ENCODE measurements at places on chromosomes 1 and 21.

DNA sequence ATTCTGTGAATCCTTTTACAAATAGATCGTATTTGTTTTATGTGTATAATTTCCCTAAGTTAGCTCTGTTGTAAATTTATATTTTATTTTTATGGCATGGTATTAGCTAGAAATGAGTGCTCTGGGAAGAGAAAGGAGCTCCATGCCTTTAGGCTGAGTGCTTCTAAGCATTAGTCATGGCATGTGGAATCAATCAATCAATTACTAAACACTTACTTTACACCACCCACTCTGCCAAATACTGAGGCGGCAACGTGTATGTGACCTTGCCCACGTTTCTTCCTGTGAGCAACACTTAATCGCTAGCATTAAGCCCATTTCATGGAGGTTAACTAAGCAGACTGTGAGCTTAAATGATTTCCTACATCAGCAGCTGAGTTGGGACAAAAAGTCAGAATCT lies 7.2 kb upstream of the BECN2 start:
- no peak for DNase-seq

- no peak for DNase-seq
Observed at GRCh38 chr1:78096976-78097375, 51.2 kb downstream of the GIPC2 start.

- no peak for DNase-seq
Observed at GRCh38 chr1:186873687-186874086, 44.9 kb downstream of the PLA2G4A start.

- DNase-seq, result peak; percentile 76
Observed at GRCh38 chr1:63322114-63322943, at the start of gene FOXD3. TSS of gene FOXD3 (plus strand) at chr1:63322567. CDS start at chr1:63323059, 492 bp downstream.

- DNase-seq, result no peak
Observed at GRCh38 chr1:75745276-75745675, 20.8 kb downstream of the ACADM start.

- DNase-seq, result no peak
Observed at GRCh38 chr1:219692981-219693380, 80.1 kb upstream of the ZC3H11B start.

DNA sequence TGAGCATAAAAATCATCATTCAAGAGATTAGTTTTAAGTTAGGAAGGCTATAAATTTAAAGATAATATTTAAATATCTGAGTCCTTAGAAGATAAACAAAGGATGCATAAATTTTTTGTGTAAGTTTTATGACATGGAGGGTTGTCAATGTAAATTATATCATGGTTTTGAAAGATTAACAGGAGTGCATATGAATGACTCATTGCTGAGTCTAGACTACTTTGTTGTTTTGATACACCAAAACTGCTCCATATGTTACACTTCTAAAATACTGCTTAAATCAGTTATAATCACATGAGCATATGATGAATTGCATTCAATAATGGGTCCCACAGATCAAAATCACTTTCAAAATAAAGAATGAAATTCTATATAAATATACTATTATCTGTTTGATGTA lies 312.5 kb downstream of the KCNT2 start:
- DNase-seq, result no peak

- no peak for DNase-seq
Observed at GRCh38 chr1:30023339-30024022, 699.9 kb downstream of the MATN1 start.

GRCh38 chr1:106747232-106747631 lies 309.2 kb upstream of the PRMT6 start:
- DNase-seq, result no peak

GRCh38 chr1:40971966-40972365 lies 7.5 kb upstream of the CTPS1 start:
- no peak for DNase-seq

DNA sequence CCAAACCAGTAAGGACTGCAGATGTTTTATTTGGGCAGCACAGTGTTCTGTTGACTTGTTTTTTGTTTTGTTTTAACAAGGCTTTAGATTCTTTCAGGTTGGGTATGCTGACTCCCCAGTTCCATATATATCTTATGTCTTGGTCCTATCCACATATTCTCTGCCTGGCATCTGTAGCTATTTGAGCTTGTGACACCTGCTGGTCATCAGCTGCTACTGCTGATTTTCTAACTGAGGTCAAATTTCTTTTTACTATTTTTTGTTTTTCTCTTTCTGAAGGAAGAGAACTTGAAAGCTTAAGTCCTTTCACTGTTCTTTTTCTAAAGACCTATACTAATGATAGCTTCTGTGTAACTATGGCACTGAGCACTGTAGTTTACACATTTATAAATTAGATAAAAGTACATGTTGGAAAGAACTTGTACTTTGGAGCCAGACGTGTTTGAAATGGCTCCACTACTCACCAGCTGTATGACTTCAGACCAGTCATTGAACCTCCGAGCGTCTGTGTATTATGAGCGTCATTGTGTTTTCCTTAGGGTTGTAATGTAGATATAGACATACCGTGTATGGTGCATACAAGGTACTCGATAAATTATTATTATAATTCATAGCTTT lies 109.4 kb downstream of the NRDC start:
- DNase-seq, result peak; percentile 4

DNA sequence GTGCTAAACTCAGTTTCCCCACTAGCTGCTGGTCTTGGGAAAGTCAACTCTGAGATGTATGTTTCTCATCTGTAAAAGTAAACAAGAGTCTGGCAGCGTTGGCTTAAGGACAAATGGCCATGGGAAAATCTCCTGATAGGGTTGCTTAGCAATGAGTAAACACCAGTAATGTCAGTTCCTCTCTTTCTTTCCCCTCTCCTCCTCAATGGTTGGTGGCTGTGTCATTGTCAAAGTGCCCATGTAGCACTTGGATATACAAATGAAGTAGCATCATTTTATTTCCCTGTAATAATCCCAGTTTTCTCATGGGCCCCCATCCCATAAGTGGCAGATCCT lies 2.2 kb upstream of the FYB2 start:
- DNase-seq, result no peak

GRCh38 chr21:38830671-38831525 lies 25.2 kb downstream of the ETS2 start:
- DNase-seq, result no peak

DNA sequence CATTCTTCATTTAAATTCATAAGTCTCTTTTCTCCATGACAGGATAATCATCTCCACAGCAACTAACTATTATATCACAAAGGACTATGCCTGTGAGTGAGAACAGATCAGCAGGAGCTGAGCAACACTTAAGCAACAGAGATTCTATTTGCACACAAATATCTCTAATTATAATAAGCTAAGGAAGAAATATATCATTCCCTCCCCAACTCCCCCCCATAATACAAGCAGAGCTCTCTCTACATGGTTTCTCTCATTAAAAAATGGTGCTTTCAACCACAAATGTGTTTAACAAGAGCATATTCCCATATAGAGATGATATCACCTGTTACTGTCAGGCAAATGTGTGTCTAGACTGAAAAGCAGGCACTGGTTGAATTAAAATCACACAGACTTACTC lies 34.5 kb upstream of the NIBAN1 start:
- no peak for DNase-seq

DNA sequence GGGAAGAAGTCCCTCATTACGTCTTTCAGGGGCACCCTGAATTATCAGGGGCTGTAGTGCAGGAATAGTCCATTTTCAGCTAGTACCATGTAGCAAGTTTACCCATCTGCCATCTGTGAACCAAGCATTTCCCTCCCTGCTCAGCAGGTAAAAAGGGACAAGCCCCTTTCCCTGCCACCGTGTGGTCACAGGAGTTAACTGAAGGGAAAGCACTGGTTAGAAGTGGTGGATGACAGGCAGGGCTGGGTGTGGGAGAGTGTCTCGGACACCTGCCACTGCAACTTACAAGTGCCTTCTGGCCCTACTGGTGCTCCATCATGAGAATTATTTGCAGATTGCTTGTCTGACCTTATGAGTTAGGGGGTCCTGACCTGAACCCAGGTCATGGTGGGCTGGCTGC lies 32.0 kb upstream of the IGSF5 start:
- no peak for DNase-seq

DNA sequence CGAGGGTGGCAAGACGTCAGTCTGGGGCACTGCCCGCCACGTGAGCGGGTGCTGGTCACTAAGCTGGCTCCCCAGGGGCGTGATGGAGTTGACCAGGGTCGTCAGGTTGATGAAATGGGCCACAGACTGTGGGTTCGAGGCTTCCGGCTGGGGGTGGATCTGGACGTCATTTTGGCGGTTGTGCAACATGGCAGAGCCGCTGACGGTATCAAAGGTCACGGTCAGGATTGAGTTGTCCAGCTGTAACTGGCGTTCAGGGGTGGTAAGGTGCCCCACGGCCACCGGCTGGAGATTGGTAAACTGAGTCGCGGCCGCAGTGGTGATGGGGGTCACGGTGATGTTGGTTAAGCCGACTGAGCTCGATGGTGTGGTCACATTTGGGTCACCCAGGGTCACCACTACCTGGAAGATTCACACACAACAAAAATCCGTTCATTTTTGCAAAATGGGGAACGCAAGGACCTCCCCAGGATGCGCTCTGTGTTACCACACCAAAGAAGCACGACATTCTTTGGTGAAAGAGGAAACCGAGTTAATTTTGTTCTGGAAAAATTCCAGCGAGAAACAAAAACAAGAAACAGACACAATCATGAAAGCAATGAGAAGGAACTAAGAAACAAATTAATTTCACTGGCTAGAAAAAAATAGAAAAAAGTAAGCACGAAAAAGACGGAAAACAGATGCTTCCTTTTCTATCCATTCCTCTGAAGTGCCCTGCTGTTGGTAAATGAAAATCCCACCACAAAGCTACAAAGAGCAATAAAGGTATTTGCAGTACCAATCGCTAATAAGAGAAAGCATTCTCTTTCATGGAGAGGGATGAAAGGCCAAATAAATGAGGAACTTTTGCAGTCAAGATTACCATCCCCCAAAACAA lies 34.7 kb upstream of the RIPK4 start:
- DNase-seq, result no peak

- DNase-seq, result no peak
Observed at GRCh38 chr1:42128964-42129363, 24.2 kb upstream of the GUCA2B start.

GRCh38 chr21:26465916-26466315 lies 107.2 kb downstream of the CYYR1 start:
- no peak for DNase-seq

GRCh38 chr1:184866991-184867788 lies 107.1 kb downstream of the NIBAN1 start:
- DNase-seq, result no peak

DNA sequence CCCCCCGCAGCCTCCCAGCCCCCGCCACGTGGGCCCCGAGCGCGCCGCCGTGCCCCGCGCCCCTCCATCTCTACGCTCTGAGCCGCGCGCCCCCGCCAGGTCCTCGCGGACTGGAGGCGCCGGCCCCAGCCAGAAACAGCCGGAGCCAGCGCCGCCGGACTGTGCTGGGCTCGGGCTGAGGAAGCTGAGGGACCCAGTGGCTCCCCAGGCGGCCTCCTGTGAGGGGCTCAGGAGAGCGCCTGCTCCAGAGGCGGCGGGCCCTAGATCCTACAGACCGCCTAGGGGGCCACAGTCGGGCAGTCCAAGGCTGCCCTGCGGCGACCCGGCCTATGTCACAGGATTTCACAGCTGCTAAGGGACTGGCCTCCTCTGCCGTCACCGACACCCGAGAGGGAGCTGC lies 82.1 kb downstream of the NENF start:
- DNase-seq, result peak; percentile 35

DNA sequence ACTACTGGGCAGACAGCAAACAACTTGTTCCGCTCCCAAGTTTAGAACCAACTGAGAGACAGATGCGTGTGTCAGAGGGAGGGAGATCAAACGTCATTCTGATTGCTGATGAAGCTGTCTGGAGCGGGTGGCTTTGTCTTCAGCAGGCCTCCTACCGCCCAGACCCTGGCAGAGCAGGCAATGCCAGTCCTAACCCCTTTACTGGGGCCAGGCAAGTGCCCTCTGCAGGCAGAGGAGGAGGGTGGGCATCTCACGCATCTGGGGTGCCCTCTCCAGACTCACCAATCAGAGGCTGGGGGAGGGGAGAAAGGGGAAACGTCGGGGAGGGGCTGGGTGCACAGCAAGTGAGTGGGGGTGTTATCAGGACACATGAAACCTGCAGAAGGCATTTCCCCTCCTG lies 126.6 kb downstream of the ACTL8 start:
- no peak for DNase-seq

- no peak for DNase-seq
Observed at GRCh38 chr1:198726455-198726854, 87.6 kb downstream of the PTPRC start.

- peak; percentile 40 for DNase-seq
Observed at GRCh38 chr1:28208818-28209441, 23.9 kb downstream of the DNAJC8 start.

- no peak for DNase-seq
Observed at GRCh38 chr1:61287734-61288133, 205.4 kb downstream of the NFIA start.

GRCh38 chr1:43444836-43445235 lies 8.9 kb downstream of the HYI start:
- DNase-seq, result peak; percentile 42

DNA sequence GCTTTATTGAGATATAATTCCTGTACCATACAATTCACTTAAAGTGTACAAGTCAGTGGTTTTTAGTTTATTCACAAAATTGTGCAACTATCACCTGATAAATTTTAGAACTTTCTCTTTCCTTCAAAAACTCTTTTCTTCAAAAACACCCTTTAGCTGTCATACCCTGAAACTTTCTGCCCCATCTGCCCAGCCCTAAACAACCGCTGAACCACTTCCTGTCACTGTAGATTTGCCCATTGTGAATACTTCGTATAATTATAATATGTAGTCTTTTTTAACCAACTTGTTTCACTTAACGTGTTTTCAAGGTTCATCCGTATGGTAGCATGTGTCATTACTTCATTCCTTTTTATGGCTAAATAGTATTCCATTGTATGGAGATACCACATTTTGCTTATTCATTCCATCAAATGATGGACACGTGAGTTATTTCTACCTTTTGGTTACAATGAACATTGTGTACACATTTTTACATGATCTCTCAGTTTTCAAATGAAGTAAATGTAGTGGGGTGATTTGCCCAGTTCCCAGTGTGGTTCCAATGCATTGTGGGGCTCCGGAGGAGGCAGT lies 37.9 kb downstream of the WNT4 start:
- DNase-seq, result no peak

DNA sequence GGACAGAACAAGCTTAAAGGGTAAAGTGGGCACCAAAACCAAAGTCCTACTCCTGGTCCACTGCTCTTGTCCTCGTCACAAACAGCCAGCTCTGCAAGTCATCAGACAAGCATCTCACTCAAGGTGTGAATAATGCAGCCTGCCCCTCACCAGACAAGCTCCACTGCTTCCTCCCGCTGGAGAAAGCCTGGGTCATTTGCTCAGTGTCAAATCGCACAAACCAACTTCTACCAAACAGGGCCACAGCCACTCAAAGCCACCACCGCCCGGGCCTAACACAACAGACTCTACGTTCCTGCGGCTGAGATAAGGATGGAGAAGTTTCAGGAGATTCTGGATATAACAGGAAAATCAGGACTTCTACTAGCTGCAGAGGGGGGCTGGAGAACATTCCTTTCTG lies 3.3 kb downstream of the SSBP3 start:
- DNase-seq, result no peak

- no peak for DNase-seq
Observed at GRCh38 chr1:51488372-51489050, 30.6 kb downstream of the EPS15 start.

- DNase-seq, result no peak
Observed at GRCh38 chr1:155236451-155236850, 18.8 kb downstream of the ENTREP3 start.
